ENCODE measurements at places on chromosomes 12 and 14.

DNA sequence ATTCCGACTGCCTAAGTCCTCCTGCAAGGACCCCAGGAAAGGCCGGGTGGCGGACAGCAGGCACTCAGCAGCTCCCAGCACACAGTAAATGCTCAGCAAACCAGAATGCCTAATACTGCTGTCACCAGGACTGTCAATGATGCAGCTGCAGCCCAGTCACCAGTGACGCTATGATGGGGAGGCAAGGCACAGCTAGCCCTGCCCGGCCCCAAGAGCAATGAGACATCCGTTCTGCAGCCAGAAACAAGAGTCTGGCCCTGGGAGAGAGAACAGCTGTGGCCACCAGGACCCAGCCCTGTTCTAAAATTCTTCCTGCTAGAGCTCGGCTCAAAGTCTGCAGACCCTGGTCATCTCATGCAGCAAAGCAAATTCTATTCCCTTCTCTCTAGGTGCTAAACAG is 69.8 kb downstream of the NCOR2 start:
- no peak for DNase-seq

GRCh38 chr12:84421103-84421502 is 491.5 kb downstream of the SLC6A15 start:
- no peak for DNase-seq

DNA sequence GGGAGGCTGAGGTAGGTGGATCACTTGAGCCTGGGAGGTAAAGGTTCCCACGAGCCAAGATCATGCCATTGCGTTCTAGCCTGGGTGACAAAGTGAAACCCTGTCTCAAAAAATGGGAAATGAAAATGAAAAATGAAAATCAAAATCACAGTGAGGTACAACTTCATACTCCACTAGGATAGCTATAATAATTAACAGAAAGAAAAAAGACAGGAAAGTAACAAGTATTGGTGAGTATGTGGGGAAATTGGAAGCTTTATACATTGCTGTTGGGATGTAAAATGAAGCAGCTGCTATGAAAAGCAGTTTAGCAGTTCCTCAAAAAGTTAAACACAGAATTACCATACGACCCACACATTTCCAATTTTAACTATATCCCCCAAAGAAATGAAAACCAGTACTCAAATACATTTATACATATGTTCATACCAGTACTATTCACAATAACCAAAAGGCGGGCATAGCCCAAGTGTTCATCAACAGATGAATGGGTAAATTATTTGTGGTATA is 22.2 kb downstream of the SGPP1 start:
- DNase-seq: no peak

DNA sequence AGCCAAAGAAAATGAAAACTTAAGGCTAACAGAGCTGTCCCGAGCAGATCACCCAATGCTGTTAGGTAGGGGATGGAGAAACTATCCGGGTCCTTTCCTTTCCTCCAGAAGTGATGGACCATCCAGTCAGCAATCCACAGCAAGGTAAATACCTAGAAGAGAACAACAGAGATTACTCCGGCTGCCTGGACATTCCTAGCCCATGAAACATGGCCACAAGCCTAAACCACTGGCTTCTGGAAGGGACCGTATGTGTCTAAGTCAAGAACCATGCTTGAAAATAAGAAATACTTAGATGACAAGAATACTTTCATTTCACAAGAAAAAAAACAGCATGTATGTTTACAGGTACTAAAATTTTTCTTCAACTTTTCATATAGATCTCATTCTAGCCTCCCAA is 152.9 kb downstream of the SLC41A2 start:
- DNase-seq: no peak

DNA sequence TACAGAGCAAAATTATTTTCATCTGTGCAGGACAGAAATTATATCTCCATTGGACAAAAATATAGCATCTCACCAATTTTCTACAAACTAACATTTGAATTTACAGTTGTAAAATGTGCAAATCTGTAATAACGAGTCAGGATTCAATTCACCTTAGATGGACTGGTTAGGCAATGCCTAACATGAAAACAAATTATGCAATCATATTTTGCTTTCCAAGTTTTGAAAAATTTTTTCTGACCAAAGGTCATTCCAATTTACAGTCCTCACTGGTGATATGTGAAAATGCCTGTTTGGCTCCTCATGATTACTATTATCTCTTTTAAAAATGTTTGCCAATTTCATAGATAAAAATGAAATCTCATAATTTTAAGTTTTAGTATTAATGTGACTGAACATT is 6.5 kb upstream of the CPM start:
- no peak for DNase-seq

DNA sequence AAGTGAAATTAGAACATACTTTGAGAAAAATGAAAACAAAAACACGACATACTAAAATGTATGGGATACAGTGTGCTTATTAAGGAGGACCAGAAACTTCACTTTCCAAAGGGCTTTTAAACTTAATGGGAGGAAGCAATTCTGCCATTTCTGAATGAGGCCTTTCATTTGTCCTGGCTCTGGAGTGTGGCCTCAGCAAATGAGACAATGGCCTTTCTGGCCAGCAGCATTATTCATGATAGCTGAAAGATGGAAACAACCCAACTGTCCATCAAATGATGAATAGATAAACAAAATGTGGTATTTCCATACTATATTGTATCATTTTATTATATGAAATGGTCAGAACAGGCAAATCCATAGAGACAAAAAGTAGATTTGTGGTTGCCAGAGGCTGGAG is 338.6 kb downstream of the CEP128 start:
- DNase-seq: no peak

- DNase-seq: no peak
These were observed 4.1 kb downstream of the PELI2 start for GRCh38 chr14:56122301-56122700.

DNA sequence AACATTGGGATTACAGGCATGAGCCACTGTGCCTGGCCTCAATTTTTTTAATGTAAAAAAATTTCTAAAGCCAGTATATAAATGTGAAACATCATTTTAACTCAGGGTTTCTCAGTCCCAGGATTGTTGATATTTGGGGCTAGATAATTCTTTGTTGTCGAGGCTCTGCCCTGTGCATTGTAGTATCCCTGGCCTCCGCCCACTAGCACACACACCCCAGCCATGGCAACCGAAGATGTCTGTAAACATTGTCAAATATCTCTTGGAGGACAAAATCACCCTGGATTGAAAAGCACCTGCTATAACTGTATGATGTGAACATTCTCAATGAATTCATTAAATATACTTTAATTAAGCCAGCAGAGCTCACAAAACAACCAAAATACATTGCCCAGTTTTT is 8.4 kb upstream of the CIT start:
- no peak for DNase-seq

- no peak for DNase-seq
These were observed 5.8 kb downstream of the SLC48A1 start for GRCh38 chr12:47778881-47779280.

DNA sequence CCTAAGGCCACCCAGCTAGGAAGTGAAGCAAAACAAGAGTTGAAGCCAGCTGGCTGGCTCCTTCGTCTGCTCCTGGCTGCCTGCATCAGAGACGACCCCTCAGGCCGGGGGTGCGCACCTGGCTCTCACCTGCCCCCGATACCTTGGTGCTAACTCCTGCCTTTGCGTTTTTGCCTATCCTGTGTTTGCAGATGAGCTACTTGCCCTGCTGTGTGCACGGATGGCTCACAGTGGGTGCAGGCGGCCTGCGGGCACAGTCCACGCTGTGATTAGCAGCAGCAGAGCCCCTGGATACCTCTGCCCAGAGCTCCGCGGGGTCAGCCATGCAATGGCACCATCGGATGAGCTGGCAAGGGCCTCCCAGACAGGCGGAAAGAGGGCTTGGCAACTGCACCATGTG is 31.2 kb upstream of the FZD10 start:
- no peak for DNase-seq

GRCh38 chr12:110165540-110166159 is 41.5 kb downstream of the IFT81 start:
- no peak for DNase-seq

DNA sequence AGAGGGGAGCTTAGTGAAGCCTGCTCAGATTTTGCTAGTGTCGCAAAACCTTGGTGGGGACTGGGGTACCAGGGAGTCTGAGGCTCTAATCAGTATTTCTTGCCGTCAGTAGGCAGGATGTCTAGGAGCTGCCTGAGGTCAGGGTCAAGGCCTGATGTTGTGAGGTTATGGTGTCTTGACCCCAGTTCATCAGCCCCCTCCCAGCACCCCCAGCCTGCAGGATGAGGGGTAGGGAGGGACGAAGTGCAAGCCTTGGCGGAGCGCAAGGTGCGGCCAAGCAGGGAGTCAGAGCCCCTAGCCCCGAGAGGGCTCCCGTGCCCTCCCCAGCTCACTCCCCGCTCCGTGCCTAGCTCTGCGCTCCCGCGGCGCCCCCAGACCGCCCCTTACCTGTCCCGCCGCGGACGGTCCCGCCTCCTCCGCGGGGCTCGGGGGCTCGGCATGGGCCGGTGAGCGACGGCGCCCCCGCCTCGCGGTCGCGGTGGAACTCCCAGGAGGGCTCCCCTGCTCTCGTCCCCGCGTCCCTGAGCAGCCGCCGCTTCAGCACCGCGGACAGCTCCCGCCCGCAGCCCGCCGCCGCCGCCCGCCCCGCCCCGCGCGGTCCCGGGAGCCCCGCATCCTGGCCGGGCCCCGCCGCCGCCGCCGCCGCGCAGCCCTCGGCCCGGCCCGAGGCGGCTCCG is 347 bp downstream of the SYNDIG1L start:
- DNase-seq: peak; percentile 15

DNA sequence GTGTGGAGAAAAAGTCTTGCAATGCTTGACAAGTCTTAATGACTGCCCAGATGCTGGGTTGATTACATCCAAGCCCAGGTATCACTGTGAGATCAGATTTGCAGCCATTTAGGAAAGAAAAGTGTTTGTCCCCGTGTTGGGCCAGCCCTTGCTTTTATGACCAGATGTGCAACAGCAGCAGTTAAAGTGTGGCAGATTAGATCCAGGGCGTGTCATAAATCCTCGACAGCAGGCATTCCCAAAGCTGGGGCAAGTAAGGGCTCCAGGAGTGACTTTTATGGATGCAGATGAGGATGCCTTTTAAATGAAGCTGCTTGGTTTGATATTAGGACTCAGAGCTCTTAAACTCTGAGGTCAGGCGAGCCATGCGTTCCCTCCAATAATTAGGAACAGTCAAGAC is 1.7 kb downstream of the SMOC1 start:
- DNase-seq: no peak

DNA sequence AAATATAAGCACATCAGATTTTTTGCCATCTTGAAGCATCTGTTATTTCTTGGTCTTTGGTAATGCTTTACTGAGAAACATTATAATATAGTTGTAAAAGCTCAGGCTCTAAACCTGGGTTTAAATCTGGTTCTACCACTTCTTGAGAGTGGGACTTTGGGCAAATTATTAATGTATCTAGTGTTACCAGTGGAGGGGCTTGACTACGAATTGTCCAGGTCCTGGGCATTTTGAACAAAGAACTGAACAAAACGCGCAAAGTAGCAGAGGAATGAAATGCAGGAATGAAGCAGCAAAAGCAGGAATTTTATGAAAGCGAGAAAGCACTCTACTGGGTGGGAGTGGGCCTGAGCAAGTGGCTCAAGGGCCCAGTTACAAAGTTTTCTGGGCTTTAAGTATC is 50.8 kb downstream of the CAND1 start:
- no peak for DNase-seq

- peak; percentile 81 for DNase-seq
These were observed 13.6 kb upstream of the FOXN3 start for GRCh38 chr14:89430391-89431236.

- peak; percentile 5 for DNase-seq
These were observed 49.9 kb downstream of the HELB start for GRCh38 chr12:66352197-66352596.

GRCh38 chr12:128966203-128966810 is 113.0 kb downstream of the GLT1D1 start:
- no peak for DNase-seq

GRCh38 chr14:92464156-92464555 is 49.4 kb upstream of the RIN3 start:
- no peak for DNase-seq

DNA sequence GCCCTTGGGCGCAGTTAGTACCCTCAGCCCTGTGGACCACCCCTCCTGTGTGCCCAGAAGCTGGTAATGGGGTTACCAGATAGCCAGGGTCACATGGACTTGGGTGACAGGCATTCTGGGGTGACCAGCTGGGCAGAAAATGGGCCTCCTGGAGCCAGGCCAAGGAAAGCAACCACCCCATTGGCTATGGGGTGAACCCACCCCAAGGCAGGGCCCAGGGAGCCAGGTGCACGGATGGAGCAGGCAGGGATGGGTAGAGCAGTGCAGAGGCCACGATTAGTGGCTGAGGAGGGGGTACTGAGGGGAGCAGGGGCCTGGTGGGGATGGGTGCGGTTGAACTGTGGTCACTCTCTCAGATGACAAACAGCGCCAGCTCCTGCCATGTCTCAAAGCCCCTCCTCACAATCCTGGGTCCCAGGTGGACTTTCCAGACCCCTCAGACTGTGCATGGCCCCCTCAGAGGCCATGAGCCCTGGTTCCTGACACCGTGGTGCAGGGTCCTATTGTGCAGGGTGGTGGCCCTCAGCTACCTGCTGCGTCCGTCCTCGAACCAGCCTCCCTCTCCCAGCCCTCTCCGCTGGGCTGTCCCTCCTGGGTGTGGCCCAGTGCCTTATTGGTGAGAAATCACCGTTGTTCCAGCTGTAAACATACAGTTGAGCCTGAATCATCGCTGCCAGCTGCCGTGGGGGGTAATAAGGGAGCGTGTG is 23.4 kb upstream of the BEGAIN start:
- no peak for DNase-seq

DNA sequence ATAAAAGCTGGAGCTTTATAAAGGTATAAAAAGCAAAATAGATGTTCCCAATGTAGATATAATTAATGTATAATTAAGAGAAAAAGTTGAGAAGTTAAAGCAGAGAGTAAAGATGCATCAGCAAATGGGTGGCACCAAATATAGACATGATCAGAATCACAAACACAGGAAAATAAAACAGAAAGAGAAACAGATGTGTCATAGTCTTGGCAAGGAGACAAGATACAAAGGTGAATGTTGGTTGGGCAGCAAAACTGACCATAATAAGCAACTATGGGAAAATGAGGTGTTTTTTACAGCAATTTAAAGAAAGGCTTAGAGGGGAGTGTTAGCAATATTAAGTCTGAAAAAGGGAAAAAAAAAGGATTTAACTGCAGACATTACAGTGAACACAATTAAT is 135.4 kb upstream of the CLEC14A start:
- DNase-seq: no peak

DNA sequence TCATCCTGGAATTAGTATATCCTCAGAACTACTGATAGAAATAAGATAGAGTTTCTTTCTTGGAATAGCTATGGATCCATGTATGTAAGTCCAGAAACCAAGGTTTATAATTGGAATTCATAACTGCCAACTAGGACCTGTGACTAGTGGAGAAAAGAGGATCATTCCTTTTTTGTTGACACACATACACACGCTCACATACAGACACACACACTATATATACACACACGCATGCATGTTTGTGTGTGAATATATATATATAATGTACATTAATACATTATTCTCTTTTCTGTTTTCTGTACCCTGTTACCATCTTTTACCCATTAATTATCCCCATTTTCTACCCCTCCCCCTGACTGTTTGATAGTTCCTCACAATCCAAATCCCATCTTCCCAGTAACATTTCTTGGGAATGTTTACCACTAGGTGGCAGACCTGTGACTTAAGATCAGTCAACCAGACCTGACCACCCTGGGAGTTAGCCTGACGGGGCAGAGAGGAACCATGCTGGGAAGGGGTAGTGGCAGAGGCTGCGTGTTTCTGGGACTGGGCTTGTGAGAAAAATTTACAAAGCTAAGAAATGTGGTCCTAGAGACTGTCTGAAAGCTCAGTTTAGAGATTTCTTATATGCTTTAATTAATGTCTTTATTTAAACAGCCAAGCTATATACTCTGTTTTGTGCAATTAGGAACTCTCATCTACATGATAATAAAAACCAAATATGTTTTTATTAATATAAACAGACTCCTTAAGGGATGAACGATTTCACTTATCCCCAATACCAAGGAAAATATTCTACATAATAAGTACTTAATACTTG is 308.0 kb downstream of the PPFIA2 start:
- DNase-seq: no peak
